ENCODE measurements at places on chromosomes 3 and 15. TPM values are rescaled to one million over a fixed set of nuclear protein-coding genes. Genes with fewer than 3 reads are reported as not detected.

GRCh38 chr15:79427781-79428598 lies 4.1 kb upstream of the MINAR1 start:
- no peak for DNase-seq

Gene MOBP
- polyA plus RNA-seq = 1.6 TPM

- DNase-seq = no peak
Observed at GRCh38 chr3:107216711-107217110, 160.5 kb upstream of the CCDC54 start.

- no peak for DNase-seq
Observed at GRCh38 chr3:105899516-105899915, 30.7 kb upstream of the CBLB start.

Gene RTP3
- not detected for polyA plus RNA-seq

Gene PLA2G4D
- not detected for polyA plus RNA-seq

DNA sequence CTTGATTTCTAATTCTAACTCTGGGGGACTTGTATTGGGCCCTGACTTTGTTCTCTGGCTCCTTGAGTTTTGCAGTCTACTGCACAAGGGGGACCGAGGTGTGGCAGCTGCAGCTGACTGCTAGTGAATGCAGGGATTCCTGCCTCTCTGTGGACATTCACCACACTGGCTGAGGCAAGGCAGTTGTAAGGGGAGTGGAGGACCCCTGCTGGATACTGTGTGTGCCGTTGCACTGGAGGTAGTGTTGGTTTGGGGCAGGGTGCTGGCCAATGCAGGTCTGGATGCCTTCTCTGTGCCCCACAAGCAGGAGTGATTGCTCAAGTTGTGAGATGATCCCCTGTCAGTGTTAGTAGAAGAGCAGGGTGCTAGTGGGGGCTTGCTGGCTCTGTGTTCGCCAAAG lies 626.1 kb downstream of the SQOR start:
- peak; percentile 6 for DNase-seq

DNA sequence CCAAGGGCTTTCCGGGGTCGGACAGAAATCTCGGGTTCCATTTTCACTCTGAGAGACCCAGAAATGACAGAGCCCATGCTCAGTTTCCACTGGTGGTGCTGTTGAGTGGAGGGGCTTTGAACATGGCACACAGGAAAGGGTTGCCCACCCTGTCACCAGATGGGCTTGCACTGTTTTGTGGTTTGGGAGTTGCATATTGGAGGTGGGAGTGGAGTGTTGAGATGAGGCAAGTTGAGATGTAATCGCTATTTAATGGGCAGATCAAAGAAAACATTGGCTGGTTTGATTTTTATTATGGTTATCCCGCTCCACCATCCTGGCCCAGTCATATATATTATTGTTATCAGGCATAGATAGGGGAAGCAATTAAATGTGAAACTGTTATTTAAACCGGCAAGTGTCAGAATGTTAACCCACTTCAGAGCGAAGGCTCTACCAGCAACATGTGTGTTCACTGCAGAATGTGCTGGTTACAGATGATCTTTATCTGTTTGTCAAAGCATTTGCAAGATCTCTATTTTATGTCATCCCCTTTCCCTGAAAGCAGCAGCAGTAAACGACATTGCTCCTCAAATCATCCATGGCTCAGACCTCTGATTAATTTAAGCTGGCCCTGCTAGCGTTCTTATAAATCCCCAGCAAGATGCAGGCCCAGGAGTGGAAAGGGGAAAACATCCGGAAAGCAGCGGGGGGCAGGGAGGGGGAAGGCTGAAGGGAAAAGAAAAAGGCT lies 58.3 kb upstream of the TSEN2 start:
- DNase-seq = no peak

Gene SCG5
- polyA plus RNA-seq = 3.4 TPM

- no peak for DNase-seq
Observed at GRCh38 chr3:8899876-8900460, 63.3 kb downstream of the RAD18 start.

Gene SUSD5
- polyA plus RNA-seq = 7.7 TPM

DNA sequence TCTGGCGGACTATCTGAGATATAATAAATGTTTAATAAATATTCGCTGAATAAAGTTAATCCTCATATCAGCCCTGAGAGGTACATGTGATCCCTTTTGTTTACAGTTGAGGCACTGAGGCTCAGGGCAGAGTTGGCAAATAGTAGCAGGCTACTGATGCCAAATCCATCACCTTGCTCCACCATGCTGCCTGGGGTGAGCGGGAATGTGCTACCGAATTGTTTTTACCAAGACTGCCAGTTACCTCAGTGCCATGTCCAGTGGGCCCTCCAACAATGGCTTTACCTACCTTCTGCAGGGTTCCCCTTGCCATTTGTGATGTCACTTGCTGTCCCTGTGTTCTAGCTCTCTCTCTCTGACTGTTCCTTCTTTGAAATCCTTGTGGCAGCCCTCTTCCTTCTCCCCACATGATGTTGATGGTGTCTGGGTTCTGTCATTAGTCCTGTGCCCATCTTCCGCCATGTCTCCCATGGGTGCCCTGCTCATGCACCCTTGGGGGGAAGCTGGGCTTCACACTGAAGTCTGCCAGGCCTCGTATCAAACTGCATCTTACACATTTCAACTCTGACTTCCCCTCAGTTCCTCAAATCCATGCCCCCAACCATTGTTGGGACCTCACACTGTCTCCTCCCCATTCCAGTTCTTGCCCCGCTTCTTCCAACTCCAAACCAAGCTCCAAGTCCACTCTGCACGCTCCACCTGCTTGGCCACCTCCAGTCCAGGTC lies 35.4 kb downstream of the SLCO2A1 start:
- DNase-seq = no peak

DNA sequence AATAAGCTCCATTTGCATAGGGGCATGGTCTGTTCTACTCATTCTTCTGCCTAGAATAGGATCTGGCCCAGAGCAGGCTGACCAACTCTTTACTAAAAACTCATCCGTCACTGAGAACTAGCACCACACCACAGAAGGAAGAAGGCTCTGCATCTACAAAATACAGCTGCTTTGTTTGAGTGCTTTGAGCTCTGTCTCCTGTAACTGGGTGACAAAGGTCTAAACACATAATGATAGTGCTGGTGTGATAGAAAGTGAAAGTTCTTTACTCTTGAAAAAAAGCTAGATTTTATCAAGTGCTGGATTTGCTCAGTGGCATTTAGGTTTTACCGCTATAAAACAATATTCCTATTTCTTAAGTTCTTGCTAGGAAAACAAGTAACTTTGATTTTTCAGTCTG lies 140.7 kb downstream of the FHIT start:
- DNase-seq = no peak

Gene KLHL6
- polyA plus RNA-seq = 5.1 TPM

- DNase-seq = no peak
Observed at GRCh38 chr3:71372241-71372768, 211.2 kb downstream of the FOXP1 start.

Gene CHRNA5
- 6.4 TPM for polyA plus RNA-seq

Gene PROK2
- polyA plus RNA-seq = not detected

DNA sequence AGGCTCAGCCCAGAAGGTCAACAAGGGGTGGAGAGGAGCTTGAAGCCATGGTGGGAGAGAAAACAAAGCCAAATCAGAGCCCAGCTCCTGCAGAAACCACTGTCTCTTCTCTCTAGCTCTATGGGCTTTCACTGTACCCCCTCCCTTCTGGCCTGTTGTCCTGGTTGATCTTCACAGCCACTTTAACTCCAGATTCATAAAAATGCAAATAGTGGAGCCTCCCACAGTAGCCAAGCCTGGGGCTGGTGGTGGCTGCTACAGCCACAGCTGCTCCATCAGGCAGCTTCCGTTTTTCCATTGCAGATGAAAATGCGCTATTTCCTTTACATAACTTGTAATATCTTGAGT lies 20.7 kb upstream of the CAV3 start:
- DNase-seq = no peak

DNA sequence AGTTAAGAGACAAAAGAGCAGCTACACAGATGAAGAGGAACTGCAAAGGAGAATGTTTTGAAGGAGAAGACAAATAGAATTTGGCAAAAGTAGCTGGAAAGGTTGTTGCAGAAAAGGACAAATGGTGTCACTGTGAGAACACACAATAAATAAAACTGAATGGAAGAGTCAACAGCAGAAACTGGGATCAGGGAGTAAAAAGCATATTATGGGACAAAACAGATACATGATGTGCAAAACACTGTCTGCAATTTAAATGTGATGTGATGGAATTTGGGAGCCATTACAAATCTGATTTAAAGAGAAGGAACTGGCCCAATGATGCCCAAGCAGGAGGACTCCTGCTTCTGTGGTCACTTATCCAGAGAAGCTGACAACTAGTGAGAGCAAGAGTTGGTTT lies 46.1 kb downstream of the CD47 start:
- no peak for DNase-seq

DNA sequence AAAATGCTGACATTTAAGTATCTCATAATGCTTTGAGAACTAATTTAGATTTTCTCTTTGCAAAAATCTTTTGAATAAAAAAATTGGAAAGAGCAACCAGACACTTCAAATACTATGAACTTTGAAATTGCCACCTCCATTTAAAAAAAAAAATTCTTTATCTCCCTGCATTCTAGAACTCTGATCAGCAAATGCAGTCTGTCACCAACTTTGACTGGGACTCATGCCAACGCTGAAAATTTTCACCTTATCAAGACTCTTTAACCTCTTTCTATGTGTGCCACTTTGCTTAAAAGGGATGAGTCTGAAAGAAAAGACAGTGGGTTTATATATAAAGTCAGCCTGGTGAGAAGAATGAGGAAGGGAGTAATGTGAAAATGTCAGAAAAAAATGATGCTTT lies 191.2 kb upstream of the ARPP21 start:
- no peak for DNase-seq

- DNase-seq = peak; percentile 56
Observed at GRCh38 chr15:60399931-60400330, 2.1 kb upstream of the ANXA2 start.

Gene PIERCE2
- polyA plus RNA-seq = 1.4 TPM

DNA sequence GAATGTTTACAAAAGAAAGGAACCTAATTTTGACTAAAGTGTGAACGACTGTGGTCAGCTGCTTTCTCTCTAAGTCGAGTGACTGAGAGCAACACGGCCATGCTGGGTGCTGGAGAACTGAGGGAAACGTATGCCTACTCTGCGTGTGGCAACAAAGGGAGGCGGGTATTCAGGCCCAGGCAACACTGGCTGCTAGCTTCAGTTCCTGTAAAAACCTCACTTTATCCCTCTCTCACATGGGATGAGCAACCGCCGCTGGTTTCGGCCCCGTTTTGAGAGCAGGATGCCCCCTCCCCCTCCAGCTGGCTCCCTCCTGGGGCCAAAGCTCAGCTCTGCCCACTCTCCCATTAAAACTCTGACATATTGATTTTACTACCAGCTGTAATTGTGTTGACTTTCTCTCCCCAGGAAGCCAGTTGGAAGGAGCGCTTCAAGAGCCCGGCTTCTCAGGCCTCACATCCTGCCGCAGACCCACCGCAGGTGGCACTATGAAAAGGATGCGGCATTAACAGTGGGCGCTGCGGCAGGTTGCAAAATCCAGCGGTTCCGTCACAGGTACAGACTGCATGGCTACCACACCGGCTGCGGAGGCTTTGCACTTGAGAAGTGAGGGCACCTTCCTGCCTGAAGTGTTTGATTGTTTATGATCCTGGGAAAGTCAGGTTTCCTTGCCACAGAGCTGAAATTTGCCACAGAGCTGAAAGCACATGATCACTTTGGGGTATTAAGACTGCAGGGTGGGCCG lies 12.7 kb downstream of the PLXND1 start:
- DNase-seq = peak; percentile 74

GRCh38 chr15:92772626-92773244 lies 117.2 kb upstream of the FAM174B start:
- no peak for DNase-seq

Gene CDCP1
- not detected for polyA plus RNA-seq

GRCh38 chr3:15997274-15997943 lies 177.1 kb upstream of the GALNT15 start:
- no peak for DNase-seq
